ENCODE measurements at places on chromosomes 11 and 22.

DNA sequence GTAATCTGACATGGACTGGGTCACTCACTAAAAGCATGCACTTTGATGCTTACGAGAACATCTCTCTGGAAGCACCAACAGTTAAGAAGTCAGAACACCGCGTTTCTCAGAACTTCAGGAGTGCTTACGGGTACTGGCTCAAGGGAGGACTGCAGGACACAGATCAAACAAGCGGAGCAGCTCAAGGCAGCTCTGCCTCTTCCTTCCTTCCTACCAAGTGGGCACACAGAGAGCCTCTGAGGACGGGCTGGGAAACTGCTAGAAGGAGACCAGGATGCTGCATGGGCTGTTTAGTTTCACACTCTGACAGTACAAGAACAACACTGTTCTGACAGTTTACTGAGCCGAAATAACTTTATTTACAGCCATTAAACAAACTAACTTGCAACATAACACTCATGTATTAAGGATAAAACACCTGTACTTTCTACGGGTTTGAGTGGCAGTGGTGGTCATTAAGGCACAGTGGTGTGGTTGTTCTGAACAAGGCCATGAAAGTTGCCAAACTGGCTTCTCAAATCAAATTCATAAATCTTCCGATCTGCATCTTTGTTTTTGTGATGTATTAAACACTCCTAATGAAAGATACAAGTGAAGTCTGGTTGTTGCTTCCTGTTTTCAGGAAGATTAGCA, 37.5 kb downstream of the ARFGAP3 start:
- DNase-seq: no peak

GRCh38 chr22:49639956-49640355, 187.7 kb downstream of the BRD1 start:
- DNase-seq: no peak

GRCh38 chr11:123754101-123754568, at the start of gene OR6X1:
TSS of gene OR6X1 (minus strand) at chr11:123754518. CDS start at chr11:123754518, 0 bp downstream.
- DNase-seq: no peak

GRCh38 chr22:47357493-47357892, 595.0 kb downstream of the TBC1D22A start:
- no peak for DNase-seq

DNA sequence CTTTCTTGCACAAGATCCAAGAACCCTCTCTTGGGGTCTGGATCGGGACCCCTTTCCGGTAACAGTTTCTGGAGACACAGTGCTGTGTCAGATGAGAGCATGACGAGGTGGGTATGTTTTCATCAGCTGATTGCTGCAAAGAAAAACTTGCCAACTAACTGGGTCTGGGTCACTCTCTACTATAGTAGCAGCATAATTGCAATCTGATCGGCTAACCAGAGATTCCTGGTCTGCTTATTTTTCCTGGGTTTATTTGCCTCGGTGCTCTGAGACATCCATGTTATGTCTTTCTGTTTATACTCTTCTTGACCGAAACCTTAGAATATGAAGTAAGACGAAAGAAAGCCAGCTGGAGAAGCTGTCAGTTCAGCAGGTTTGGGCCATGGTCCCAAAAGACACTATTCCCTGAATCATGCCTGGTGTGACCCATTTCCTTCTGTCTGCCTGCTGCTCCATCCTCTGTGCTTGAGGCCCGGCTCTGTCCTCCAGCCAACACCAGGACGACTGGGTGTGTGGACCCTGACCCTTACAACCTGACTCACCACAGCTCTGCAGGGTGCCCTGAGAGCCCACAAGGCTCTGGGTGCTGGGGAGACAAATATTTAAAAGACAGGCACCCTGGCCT, 24.1 kb upstream of the CLMP start:
- no peak for DNase-seq

DNA sequence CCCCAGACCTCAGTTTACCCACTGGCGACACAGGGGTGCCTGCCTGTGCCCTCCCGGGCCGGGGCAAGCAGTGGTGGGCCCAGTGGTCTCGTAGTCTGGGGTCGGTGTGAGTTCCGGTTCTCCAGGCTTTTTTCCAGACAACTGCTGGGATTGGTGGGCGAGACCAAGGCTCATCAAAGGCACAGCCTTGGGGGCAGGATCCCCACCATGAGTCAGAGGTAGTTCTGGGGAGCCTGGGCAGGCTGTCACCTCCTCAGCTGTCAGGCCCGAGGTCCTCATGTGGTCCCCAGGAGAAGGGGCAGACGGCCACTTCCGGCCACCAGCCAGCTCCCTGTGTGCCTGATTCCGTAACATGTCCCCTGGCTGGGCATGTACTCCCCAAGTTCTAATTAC, 827 bp upstream of the MUC2 start:
- no peak for DNase-seq

DNA sequence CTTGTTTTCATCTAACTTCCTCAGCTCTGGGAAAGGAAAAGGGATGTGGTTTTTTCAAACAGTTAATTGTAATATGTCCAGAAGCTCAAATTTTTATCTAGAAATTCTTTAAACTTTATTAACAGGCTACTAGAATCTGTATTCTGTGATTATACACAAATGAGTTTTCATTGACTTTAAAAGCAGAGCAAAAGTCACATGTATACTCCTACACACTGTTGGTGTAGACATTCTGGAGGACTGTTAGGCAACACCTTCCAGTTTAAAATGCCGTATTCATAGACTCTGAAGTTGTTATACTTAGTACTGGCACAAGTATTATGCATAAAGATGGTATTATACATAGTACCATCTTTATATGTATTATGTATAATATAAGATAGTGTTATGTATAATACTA, 64.9 kb downstream of the SPECC1L start:
- no peak for DNase-seq

- peak; percentile 21 for DNase-seq
Measured at GRCh38 chr22:42646569-42647525, 2.3 kb downstream of the CYB5R3 start.

DNA sequence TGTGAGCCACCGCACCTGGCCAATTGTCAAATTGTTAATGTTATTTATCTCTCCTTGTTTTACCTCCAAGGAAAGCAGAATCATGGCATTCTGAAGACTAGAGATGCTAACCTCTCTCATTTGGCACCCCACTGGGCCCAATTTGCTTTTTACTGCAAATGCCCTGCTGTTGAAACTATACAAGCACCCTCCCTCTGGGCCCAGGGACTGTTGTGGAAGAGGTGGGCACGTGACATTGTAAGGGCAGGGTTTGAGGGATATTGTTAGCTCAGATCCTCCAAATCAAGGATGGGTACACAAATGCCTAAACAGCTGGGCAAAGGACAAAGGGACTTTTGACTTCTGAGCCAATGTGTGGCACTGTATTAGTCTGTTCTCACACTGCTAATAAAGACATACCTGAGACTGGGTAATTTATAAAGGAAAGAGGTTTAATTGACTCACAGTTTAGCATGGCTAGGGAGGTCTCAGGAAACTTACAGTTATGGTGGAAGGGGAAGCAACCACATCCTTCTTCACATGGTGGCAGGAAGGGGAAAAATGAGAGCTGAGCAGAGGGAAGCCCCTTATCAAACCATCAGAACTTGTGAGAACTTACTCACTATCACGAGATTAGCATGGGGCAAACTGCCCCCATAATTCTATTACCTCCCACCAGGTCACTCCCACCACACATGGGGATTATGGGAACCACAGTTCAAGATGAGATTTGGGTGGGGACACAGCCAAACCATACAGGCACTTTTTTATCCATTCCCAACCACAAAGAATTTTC, 6.5 kb upstream of the ALDH3B2 start:
- no peak for DNase-seq

- DNase-seq: no peak
Measured at GRCh38 chr22:36833073-36833472, 16.2 kb upstream of the PVALB start.

- no peak for DNase-seq
Measured at GRCh38 chr11:122597511-122597910, 58.0 kb upstream of the UBASH3B start.

GRCh38 chr11:125376117-125376516, 119.9 kb downstream of the FEZ1 start:
- DNase-seq: no peak

GRCh38 chr11:106520146-106520912, 442.9 kb downstream of the AASDHPPT start:
- DNase-seq: no peak

DNA sequence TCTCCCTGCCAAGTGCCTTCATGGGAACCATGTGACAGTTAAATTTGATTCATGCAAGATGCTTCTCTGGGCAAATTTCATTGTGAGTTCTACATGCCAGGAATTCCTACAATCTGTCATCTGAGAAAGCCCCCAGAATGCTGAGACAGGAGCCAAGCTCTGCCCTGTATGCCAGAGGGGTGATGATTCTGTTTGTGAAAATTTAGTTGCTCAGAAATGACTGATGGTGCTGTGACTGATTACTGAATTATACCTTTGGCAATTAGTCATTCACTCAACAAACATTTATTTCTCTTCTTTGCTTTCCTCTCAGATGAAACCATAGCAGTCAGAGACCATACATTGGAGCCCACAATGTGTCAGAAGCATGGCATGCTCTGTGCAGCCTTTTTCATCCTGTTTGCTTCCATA, 69.0 kb upstream of the ZBED5 start:
- no peak for DNase-seq

- no peak for DNase-seq
Measured at GRCh38 chr11:85627332-85627997, at the start of gene DLG2. TSS of gene DLG2 (minus strand) at chr11:85627344.

DNA sequence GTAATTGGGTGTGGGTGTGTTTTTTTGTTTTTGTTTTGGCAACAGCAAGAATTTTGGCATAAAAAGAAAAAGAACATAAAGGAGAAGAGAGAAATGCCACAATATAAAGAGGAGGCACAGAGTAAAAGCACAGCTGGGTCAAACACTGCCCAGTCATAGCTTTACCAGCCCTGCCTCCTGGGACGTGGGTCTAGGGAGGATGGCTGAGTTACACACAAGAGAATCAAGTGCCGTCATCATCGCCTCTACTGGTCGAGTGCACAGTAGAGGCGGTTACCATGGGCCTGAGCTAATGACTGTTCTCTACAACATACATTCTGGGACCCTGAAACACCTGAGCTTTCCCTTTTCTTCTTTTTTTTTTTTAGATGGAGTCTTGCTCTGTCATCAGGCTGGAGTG, 87.6 kb upstream of the BID start:
- no peak for DNase-seq

- DNase-seq: no peak
Measured at GRCh38 chr11:10970926-10971325, 113.1 kb upstream of the ZBED5 start.

DNA sequence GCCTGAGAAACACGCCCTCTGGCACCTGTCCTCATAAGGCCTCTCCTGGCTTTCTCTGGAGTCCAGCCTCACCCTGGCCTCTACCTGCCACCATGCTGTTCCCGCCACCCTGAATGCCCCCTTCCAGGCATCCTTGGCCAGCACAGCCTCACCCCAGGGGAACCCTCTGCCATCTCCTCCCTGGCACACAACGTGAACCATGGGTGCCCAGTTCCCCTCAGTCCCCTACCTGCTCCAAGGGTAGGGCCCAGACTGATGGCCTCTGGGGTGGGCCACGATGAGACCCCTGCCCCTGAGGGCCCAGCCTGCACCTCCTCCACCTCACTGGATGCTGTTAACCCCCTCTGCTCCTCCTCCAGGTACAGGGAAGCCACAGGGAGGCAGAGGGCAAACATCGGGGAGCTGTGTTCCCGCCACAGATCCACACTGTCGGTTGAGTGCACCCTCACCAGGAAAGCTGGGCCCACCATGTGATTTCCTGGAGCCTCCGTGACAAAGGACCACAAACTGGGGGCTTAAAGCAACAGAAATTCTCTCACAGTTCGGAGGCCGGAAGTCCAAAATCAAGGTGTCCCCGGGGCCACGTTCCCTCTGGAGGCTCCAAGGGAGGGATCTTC, 169.6 kb downstream of the BRD1 start:
- no peak for DNase-seq

DNA sequence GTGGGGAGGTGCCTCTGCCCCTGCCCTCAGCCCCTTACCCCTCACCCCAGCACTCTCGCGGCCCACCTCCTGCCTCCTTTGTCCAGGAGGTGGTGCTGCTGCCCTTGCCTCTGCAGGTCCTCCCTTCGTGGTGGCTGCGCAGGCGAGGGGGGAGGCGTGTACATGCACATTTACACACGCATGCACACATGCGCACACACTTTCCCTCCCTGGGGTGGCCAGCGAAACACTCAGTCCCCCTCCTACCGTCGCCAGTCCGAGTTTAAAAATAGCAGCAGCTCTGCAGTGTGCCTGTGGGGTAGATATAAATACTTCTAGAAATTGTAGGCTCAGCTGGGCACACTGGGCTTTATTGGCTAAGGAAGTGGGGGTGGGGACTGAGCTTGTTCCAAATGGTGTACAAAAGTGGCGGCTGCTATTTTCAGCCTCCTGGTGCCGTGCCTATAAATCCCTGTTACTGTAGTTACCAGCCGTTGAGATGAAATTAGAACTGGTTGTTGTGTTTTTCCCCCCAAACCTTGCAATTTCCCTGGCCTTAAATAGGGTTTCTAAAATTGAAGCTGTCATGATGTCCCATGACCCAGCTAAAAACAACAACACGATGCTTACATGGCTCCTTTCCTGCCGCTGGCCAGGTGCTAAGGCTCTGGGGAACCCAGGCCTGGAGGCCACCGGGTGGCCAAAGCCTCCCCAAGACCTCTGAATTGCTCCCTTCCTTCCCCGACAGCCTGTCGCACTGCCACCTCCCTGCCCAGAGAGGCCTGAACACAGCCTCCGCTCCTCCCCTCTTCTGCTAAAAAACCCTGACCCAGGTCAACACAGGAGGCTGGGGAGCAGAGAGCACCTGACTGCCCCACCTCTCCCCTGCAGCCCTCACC, 12.4 kb downstream of the PICK1 start:
- DNase-seq: no peak

- DNase-seq: no peak
Measured at GRCh38 chr11:8886322-8886721, 24.7 kb upstream of the AKIP1 start.

DNA sequence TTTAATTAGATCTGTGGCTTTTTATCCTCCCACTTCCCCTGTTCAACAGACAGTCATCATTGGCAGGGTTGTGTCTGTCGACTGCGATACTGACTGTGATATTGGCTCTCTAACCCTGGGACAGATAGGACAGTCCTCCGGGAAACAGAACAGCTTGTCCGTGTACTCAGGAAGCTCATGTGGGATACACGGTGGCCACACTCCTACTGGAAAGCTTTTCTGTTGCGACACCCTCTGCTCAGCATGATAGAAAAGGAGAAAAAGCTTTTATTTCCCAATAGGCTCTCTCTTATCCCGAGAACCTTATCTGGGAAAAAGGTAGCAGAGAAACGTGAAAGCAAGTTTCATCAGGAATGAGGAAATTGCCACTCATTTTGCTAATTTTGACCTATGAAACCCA, 60.4 kb upstream of the HSPA8 start:
- DNase-seq: no peak

Data from GM12891 (cell line).